ENCODE measurements at places on chromosomes 16 and 17. TPM values are rescaled to one million over a fixed set of nuclear protein-coding genes. Genes with fewer than 3 reads are reported as not detected.

NACA2 gene
- polyA plus RNA-seq: 1.5 TPM

TMEM92 gene
- 6.8 TPM for polyA plus RNA-seq

LDHD gene
- 2.5 TPM for polyA plus RNA-seq

CCL16 gene
- 0.94 TPM for polyA plus RNA-seq

GDPD1 gene
- polyA plus RNA-seq: 10.7 TPM

ITGAD gene
- 0.04 TPM for polyA plus RNA-seq

KRTAP4-3 gene
- polyA plus RNA-seq: not detected

SMIM36 gene
- polyA plus RNA-seq: 0.27 TPM

GLP2R gene
- polyA plus RNA-seq: 2.2 TPM

SOCS7 gene
- 19.5 TPM for polyA plus RNA-seq

CCL17 gene
- not detected for polyA plus RNA-seq

SULT1A3 gene
- 10.9 TPM for polyA plus RNA-seq

TMEM235 gene
- polyA plus RNA-seq: 0.11 TPM

NKD1 gene
- polyA plus RNA-seq: 39.3 TPM

HOXB6 gene
- 12.0 TPM for polyA plus RNA-seq

CDH1 gene
- 172 TPM for polyA plus RNA-seq

CDH3 gene
- polyA plus RNA-seq: 54.8 TPM

C16orf89 gene
- polyA plus RNA-seq: 130 TPM

CCL5 gene
- 4.7 TPM for polyA plus RNA-seq

TEX19 gene
- not detected for polyA plus RNA-seq

All from left lung (tissue), 14 donors.